ENCODE measurements at places on chromosomes 2 and 18.

DNA sequence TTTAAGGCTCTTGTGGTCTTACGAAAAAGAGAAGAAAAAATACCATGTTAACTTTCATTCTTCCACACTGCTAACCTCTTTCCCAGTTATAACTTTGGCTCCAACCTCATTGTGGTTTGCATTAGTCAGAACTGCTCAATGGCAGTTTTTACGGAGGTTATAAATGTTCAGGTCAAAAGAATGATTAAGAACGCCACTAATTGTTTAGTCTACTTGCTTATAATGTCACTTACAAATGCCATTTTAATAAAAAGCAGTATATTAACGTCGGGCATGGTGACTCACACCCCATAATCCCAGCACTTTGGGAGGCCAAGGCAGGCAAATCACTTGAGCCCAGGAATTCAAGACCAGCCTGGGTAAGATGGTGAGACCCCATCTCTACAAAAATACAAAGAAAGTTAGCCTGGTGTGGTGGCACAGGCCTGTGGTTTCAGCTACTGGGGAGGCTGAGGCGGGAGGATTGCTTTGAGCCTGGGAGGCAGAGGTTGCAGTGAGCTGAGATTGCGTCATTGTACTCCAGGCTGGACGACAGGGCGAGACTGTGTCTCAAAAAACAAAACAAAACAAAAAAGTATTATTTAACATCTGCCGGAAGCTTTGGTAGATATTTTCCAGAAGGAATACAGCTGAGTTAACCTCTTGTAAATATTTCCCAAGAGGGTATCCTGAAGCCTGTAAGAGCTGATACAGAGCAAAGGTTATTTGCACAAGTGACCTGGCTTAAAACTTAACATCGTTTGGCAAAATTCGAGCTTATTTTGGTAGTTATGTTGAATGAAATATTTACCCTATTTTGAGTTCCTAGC lies 5.1 kb downstream of the AGPS start:
- DNase-seq: no peak

GRCh38 chr2:108215794-108216211 lies 24.0 kb upstream of the SULT1C3 start:
- DNase-seq: no peak

- no peak for DNase-seq
Observed at GRCh38 chr2:77602771-77603170, 80.6 kb upstream of the LRRTM4 start.

DNA sequence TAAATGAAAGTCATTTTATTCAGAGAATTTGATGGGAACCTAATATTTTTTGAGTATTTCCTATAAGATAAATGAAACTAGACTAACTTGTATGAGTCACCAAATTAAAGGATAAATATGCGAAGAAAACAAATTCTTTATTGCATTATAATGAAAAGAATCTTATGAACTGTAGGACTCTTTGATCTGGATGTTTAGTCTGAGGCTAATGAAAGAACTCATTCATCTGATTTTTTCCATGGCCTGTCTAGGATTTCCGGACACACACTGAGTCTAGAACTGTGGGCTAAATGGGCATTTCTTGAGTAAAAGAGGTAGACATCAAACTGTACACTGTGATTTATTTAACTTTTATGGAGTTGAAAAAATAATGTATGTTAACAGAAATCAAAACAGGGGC lies 43.0 kb downstream of the ZNF519 start:
- DNase-seq: no peak

GRCh38 chr2:98769784-98770183 lies 38.9 kb upstream of the MGAT4A start:
- DNase-seq: no peak

- DNase-seq: no peak
Observed at GRCh38 chr2:49936965-49937364, 782.6 kb upstream of the FSHR start.

- DNase-seq: no peak
Observed at GRCh38 chr2:101442042-101442666, 32.8 kb downstream of the RFX8 start.

DNA sequence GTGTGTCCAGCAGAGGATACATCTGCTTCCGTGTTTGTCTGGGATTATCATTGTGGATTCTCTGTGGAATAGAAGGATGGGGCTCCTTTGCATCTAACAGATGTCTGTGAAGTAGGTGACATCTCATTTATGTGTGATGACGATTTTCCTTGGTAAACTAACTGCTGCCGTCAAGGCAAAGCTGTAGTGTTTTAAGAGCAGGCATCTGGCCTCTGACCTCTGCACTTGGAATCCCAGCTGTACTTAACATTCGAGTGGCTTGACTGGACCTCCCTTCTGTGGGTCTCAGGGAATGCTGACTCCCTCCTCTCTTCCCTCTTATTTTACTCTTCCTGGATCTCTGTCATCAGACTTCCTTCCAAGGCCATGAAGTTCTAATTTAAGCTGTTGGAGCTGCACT lies 56.4 kb downstream of the DCDC2C start:
- no peak for DNase-seq

Measured in activated T-cell treated with anti-CD3 and anti-CD28 coated beads, Interleukin-2, amount 50 U/mL, for 24 hours (primary cell).